T-cell (primary cell): ENCODE measurements at places on chromosomes 1 and 21. TPM values are rescaled to one million over a fixed set of nuclear protein-coding genes. Genes with fewer than 3 reads are reported as not detected.

- no peak for DNase-seq
Observed at GRCh38 chr1:4696753-4697152, 42.3 kb downstream of the AJAP1 start.

DNA sequence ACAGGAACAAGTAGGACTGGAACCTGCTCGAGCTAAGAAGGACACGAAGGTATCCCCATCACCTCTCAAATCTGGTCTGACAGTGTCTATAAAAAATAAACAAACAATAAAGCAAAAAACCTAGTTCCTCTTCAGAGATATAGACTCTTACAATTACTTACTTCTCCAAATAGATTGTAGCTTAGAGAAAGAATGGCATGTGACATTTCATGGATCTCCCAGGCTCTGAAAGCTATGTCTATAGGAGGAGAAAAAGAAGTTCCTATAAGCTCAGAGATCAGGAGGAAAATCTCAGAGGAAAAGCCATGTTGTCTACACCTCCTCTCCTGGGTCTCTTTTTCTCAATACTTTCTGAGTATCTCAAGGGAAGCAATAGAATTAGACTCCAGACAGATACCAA is 12.3 kb upstream of the OR10J5 start:
- DNase-seq, result no peak

DNA sequence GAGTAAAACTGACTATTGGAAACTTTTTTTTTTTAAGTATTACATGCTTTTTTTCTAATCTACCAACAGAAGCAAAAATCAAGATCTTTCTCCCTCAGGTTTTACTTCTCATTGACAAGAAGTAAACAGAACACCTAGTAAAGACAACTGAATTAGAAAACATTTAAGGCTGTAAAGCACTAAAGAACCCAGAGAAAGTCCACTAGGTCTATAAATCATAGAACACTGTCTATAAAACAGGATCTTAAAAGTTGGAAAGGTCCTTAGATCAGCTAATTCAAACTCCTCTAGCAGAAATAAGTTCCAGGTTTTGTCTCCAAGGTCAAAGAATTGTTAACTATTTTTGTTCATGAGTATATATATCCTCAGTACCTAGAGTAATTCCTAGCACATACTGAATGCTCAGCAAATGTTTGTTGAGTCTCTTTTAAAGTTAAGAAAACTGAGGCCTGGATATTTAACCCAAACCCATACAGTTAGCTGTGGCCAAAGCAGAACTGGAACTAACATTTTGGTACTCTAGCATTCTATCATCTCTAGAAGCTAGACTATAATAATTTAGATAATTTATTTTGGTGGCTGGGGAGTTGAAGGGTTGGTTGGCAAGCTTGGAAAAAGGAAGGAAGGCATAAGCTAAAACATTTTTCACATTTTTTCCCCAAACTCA is 3.0 kb downstream of the EPS15 start:
- no peak for DNase-seq

- no peak for DNase-seq
Observed at GRCh38 chr1:162892906-162893611, 32.1 kb upstream of the CCDC190 start.

- no peak for DNase-seq
Observed at GRCh38 chr1:19070197-19070651, 113.7 kb upstream of the IFFO2 start.

DNA sequence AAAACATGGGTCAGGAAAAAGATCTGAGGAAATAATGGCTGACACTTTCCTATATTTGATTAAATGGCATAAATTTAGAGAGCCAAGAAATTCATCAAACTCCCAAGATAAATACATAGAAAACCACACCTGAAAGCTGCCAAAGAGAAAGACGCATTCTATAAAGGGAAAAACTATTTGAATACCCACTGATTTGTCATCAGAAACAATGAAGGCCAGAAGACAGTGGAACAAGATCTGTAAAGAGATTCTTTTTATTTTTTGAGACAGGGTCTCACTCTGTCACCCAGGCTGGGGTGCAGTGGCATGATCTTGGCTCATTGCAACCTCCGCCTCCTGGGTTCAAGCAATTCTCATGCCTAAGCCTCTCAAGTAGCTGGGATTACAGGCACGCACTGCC is 17.4 kb downstream of the SDE2 start:
- DNase-seq, result no peak

- DNase-seq, result no peak
Observed at GRCh38 chr1:47510282-47510811, 72.5 kb downstream of the FOXD2 start.

GRCh38 chr1:172105230-172105629 is 263.9 kb downstream of the DNM3 start:
- no peak for DNase-seq

DNA sequence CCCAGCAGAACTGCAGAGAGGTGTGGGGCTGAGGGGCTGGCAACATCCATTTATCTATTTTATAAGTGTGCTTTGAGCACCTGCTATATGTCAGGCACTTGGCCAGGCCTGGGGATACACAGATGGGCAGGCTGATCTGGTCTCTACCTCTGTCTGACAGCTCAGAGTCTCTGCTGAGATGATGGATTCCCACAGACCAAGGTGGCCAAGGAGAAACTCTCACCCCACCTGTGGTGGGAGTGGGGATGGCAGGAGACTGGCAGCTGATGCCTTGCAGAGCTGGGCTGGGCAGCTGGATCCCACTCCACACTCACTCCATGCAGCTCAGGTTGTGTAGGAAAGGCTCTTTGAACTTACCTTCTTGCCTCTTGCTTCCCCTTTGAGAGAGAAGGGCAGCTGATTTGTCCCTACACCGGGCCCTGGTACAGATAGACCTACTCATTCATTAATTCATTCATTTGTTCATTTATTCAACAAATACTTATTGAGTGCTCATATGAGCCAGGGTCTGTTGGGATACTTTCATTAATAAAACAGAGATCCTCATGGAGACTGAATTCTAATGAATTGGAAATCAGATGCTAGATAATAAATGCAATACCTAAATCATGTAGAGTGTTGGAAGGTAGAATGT is 9.0 kb downstream of the ADORA1 start:
- DNase-seq, result no peak

GRCh38 chr1:56397409-56397808 is 182.0 kb downstream of the PLPP3 start:
- DNase-seq, result no peak

GRCh38 chr1:187415065-187415464 is 586.3 kb downstream of the PLA2G4A start:
- DNase-seq, result no peak

DNA sequence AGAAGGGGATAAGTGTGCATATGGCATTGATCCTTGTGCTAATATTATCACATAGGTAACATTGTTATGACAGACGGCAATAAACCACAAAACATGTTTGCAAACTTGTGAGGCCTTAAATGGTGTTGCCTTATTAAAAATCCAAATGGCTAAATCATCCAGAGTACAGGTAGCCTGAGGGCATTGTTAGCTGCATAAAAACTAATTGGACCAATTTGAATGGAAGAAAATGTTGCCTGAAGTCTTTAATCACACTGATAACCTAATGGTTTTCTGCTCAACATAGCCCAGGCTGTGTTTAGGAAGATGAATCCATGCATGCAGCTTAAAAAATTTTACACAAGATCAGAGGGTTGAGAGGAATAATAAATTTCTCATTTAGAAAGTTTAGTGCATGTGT is 19.4 kb upstream of the LRRC53 start:
- DNase-seq, result no peak

GRCh38 chr1:241229216-241229615 is 127.8 kb downstream of the RGS7 start:
- DNase-seq, result no peak

DNA sequence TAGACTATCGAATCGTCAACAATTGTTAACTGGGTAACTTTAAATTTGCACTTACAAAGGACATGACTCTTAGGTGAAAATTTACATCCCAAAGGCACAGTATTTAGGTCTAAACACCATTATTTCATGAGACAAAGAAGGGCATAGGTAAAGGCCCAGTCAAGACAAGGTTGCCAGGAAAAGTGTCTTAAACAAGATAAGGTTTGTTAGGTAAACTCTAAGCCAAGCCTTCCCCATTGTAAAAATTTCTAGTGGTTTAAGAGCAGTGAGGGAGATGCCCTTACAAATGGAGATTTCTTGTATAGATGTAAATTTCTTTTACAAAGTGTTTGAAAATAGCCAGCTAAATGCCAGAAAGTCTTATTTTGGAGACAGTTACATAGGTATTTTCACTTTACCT is 36.9 kb upstream of the FNBP1L start:
- DNase-seq, result no peak

The ELAPOR1 gene
- total RNA-seq, result 16.6 TPM

The OLIG2 gene
- not detected for total RNA-seq

The ATP6V1G3 gene
- total RNA-seq, result not detected

The ENAH gene
- total RNA-seq, result 1.0 TPM

The IL10 gene
- 0.26 TPM for total RNA-seq

The TIE1 gene
- total RNA-seq, result 0.32 TPM

The ATP5PB gene
- 118 TPM for total RNA-seq

The USP1 gene
- 33.0 TPM for total RNA-seq
